ENCODE measurements at places on chromosomes 12 and 14. TPM values are rescaled to one million over a fixed set of nuclear protein-coding genes. Genes with fewer than 3 reads are reported as not detected.

Gene ENDOU
- total RNA-seq, result not detected

Gene SYCP3
- total RNA-seq, result not detected

Gene OAS2
- 8.0 TPM for total RNA-seq

DNA sequence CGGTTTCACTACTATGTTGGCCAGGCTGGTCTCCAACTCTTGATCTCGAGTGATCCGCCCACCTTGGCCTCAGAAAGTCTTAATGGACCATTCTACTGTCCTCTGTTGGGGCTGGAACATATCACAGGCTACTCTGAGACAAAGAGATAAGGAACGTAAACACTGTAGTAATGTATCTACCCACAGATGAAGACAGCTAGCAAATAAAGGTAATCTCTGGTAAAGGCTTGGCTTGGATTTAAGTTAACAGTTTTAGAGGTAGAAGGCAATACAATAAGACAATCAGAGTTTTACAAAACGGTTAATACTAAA is 44.6 kb upstream of the ISM2 start:
- H3K36me3 ChIP-seq, result peaks cover 5% of the 10 kb centered on the region
- no peak for DNase-seq
- H3K4me3 ChIP-seq, result no peak overlapping the region
- peaks cover 5% of the 10 kb centered on the region for H3K4me1 ChIP-seq
- peak overlapping the region; percentile 70 for H3K27ac ChIP-seq

Gene GALNT16
- total RNA-seq, result 38.0 TPM

- H3K27ac ChIP-seq, result no peak overlapping the region
- peaks cover 8% of the 10 kb centered on the region for H3K27me3 ChIP-seq
- H3K4me3 ChIP-seq, result no peak overlapping the region
These were observed 23.2 kb upstream of the ATP5MC2 start for GRCh38 chr12:53698948-53699677.

GRCh38 chr12:105220929-105221290 is 15.1 kb downstream of the APPL2 start:
- DNase-seq, result no peak
- H3K4me1 ChIP-seq, result peaks cover 22% of the 10 kb centered on the region
- no peaks in the 10 kb centered on the region for H3K27me3 ChIP-seq
- peaks cover 21% of the 10 kb centered on the region for H3K36me3 ChIP-seq
- H3K4me3 ChIP-seq, result no peak overlapping the region

Gene PMEL
- not detected for total RNA-seq

- no peaks in the 10 kb centered on the region for H3K27me3 ChIP-seq
- no peak for DNase-seq
- H3K27ac ChIP-seq, result no peak overlapping the region
- no peaks in the 10 kb centered on the region for H3K36me3 ChIP-seq
- no peaks in the 10 kb centered on the region for H3K4me1 ChIP-seq
These were observed 7.1 kb upstream of the ARL1 start for GRCh38 chr12:101414533-101415119.

GRCh38 chr14:61588419-61588901 is 106.9 kb upstream of the HIF1A start:
- DNase-seq, result no peak
- H3K4me1 ChIP-seq, result peaks cover 26% of the 10 kb centered on the region
- peak overlapping the region; percentile 86 for H3K27ac ChIP-seq
- H3K4me3 ChIP-seq, result no peak overlapping the region
- no peaks in the 10 kb centered on the region for H3K27me3 ChIP-seq
- H3K36me3 ChIP-seq, result no peaks in the 10 kb centered on the region

GRCh38 chr12:6230321-6231110 is 30.3 kb downstream of the CD9 start:
- peak overlapping the region; percentile 94 for H3K27ac ChIP-seq
- H3K36me3 ChIP-seq, result peaks cover 30% of the 10 kb centered on the region
- peak; percentile 37 for DNase-seq
- no peaks in the 10 kb centered on the region for H3K27me3 ChIP-seq

DNA sequence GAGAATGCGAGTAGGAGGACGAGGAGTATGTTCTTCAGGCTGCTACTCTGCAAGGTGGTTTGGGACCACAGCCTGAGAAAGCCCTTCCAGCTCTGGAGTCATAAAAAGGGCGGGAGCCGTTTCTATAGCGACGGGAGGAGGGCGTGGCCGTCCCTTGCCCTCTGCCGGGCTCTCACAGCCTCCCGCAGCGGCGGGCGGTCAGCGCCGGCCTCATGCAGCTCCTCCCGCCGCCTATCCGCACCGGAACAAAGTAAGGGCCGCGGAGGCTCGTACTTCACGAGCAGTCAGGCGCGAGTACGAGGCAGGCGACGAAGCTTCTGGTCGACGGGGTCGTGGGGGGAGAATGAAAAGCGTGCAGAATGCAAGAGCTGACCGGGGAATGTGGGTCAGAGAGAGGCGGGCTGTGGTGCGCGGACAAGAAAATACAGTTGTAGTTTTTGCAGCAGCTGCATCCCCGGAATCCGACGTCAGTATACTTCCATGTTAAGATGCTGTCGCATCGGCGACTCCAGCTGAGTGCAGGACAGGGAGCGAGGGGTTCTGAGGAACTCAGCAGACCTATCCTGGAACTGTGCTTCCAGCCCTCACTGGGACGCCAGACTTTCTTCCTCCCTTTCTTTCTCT is at the start of gene DYRK4:
TSS of gene DYRK4 (plus strand) at position 175 of the 624 bp plus-strand sequence. CDS start at position 213, 38 bp downstream.
- no peaks in the 10 kb centered on the region for H3K36me3 ChIP-seq
- H3K27ac ChIP-seq, result no peak within 1 kb of the TSS
- H3K4me1 ChIP-seq, result peaks cover 7% of the 10 kb centered on the region
- peak; percentile 75 for DNase-seq

Gene KLHL33
- total RNA-seq, result not detected

DNA sequence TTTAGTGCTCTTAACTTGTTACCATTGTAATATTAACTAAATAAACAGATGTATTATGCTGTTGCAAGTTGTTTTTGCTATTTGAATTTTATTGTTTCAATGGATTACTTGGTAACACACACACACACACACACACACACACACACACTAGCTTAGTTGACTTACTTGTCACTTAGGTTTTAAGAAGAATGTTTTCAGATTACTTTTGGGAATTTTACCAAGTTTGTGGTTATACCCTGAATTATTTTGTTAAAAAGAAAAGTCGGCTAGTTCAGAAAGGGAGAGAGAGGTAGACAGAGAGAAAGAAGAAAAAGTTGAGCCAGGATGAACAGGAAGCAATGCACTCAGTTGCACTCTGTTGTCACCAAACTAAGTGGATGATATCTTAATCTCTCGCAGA is 5.3 kb downstream of the SSTR1 start:
- H3K36me3 ChIP-seq, result no peaks in the 10 kb centered on the region
- H3K4me3 ChIP-seq, result no peak overlapping the region
- H3K27ac ChIP-seq, result no peak overlapping the region
- no peaks in the 10 kb centered on the region for H3K27me3 ChIP-seq
- no peak for DNase-seq

DNA sequence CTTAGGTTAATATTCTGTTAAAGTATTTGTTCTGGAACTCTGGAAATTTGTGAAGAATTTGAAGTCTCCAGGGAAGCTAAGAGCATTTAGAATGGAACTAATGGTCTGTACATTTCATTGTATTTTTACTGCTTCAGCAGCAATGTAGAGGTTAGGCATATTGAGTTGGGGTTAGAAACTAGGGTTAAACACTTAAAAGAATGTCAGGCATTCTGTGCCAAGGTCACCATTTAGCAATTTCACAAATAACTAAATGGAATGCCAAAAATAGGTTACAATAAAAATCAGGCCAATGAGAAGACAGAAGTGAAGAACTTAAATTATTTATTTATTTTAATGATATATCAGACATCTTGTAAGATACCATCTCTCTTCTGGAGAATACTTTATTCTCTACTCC is 210.8 kb downstream of the C12orf50 start:
- H3K27ac ChIP-seq, result no peak overlapping the region
- no peak for DNase-seq
- no peaks in the 10 kb centered on the region for H3K36me3 ChIP-seq
- no peaks in the 10 kb centered on the region for H3K27me3 ChIP-seq
- H3K4me3 ChIP-seq, result no peak overlapping the region
- peaks cover 1% of the 10 kb centered on the region for H3K4me1 ChIP-seq

DNA sequence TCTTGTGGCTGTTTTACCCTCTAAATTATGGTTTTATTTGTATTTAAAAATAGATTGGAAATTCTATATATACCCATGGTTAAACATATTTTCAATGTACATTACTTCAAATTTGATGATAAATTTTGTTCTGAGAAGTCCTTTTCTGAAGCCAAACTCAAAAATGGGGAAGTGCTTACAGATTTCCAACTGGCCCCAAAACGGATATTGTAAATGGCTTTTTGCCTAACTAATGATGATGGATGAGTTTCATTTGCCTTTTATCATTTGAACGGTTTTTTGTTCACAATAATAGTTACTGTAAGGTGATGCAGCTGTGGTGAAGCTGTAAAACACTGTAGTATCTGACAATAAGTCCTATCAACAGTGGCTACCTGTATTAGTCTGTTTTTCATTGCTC is 136.9 kb downstream of the FUT8 start:
- no peak overlapping the region for H3K4me3 ChIP-seq
- no peaks in the 10 kb centered on the region for H3K36me3 ChIP-seq
- H3K4me1 ChIP-seq, result no peaks in the 10 kb centered on the region

Gene CCDC175
- total RNA-seq, result not detected

GRCh38 chr14:100371773-100372172 is 48.6 kb downstream of the SLC25A47 start:
- H3K36me3 ChIP-seq, result peaks cover 10% of the 10 kb centered on the region
- H3K27ac ChIP-seq, result no peak overlapping the region
- H3K4me3 ChIP-seq, result no peak overlapping the region
- H3K4me1 ChIP-seq, result peaks cover 7% of the 10 kb centered on the region
- H3K27me3 ChIP-seq, result no peaks in the 10 kb centered on the region
- DNase-seq, result no peak

GRCh38 chr14:29421156-29421728 is 506.4 kb downstream of the PRKD1 start:
- DNase-seq, result no peak
- H3K4me3 ChIP-seq, result no peak overlapping the region
- no peaks in the 10 kb centered on the region for H3K36me3 ChIP-seq
- no peak overlapping the region for H3K27ac ChIP-seq
- H3K4me1 ChIP-seq, result no peaks in the 10 kb centered on the region

Measured in ascending aorta (tissue), 2 donors.